EL (cell line): ENCODE measurements at places on chromosomes 1 and 21.
A peak's percentile ranks its signal among the peaks of the same experiment; 100 is the strongest.

GRCh38 chr1:110872366-110872744 lies 593 bp upstream of the CD53 start:
- DNase-seq, result no peak

DNA sequence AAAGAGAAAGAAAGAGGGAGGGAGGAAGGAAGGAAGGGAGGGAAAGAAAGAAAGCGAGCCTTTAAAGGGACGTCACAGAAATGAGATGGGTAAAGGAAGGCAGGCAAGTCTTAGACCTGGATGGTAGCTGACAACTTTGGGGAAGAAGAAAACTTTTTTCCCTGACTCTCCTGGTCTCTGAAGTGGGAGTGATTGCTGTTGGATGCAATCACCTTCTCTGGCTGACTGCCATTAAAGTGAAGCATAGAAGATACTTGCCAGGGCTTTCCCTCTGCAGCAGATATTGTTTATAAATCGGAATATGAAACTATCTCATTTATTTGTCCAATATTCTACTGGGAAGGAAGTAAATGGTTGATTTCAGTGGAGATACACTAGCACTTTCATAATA lies 27.0 kb downstream of the VCAM1 start:
- no peak for DNase-seq

DNA sequence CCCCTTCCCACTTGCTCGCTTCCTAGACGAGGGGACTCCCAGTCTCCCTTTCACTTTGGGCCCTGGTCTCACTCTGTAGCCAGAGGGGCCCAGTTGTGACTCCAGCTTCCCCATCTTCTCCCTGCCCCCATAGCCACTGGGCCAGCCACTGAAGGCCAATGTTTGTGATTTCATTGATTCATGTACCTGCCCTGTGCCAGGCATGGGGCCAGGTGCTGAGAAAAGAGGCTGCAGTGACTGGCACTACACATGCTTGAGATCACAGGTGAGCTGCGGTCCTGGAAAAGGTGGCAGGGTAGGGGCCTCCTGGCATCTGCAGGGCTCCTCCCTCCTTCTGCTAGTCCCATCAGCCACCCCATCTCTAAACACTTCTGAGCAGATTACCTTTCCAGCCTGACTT lies 345.3 kb upstream of the VAMP3 start:
- no peak for DNase-seq

DNA sequence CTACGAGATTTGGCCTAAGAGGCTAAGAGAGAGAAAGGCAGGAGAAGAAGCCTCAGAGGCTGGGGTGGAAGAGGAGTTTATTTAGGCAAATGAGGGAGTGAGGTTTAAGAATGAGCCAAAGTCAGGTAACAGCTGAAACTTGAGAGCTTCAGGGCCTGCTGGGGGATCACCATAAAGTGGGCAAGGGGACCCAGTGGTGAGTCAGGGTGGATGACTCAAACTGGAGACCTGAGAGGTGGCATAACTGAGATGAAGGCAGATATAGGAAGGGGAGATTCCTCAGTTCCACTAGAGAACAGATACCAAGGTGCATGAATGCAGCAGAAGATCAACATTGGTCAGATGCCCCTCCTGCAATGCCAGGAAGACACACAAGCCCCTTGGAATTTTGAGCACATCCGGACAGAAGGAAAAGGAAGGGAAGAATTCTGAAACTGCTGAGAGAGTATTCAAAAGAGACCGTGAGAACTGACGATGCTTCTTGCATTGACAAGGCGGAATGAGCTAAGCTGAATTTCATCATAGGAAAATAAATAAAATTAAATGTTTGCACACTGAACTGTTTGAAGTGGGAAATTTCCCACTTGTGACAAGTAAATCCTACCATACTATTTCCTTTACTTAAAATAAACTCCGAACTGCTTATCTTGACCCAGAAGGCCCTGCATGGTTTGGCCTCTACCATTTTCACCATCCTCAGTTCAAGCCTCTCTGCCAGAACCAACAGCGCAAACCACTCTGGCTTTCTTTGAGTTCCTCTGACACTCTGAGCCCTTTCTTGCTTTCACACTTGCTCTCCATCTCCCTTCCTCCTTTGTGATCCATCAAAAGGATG lies 94.1 kb downstream of the NMNAT2 start:
- peak; percentile 16 for DNase-seq

GRCh38 chr1:48596046-48596445 lies 124.0 kb upstream of the SPATA6 start:
- no peak for DNase-seq

GRCh38 chr1:175871647-175872046 lies 128.3 kb upstream of the TNR start:
- DNase-seq, result no peak

DNA sequence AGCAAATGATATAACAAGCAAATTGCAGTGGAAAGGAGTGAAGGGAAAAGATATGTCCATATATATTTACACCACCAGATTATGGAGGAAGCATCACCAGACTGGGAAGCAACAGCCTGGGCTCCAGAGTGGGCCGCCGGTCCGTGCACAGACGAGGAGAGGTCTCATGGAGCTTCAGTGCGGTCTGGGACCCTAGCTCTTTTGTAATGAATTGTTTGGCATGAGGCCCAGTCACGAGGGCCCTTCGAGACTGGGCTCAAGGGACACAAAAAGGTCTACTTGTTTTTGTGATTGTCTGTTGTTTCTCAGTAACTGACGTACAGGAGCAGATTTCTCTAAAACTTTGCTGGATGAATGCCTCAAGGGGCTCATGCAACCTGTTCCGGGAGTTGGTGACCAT lies 12.9 kb upstream of the STUM start:
- no peak for DNase-seq

DNA sequence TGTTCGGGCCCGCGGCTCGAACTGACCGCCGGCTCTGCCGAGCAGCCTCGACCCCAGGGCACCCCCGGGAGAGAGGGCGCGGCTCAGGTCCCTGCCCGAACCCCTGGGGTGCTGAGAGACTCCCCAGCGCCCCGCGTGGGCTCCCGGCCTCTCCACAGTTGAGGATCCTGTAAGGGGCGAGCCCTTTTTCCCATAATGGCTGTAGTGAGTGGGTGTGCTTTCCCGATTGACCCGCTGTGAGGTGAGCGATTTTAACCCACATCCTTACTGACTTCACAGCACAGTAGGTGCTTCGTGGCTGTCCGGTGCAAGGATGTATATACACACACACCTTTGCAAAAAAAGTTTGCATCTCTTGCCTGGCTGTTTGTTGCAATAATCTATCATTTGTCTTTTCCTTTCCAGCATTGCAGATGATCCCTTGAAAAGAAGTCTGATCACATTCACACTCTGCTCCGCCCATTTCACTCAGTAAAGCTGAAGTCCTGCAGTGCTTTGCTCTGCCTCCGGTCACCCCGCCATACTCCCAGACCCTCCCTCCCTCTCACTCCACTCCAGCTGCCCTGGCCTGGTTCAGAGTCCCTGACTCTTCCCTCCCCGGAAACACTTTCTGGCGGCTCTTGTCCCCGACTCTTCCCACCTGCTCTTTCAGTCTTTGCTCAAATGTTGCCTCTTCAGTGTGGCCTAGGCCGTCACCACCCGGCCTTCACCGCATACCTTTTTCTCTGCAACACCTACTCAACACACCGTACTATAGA lies 955 bp upstream of the UBE2G2 start:
- peak; percentile 33 for DNase-seq

DNA sequence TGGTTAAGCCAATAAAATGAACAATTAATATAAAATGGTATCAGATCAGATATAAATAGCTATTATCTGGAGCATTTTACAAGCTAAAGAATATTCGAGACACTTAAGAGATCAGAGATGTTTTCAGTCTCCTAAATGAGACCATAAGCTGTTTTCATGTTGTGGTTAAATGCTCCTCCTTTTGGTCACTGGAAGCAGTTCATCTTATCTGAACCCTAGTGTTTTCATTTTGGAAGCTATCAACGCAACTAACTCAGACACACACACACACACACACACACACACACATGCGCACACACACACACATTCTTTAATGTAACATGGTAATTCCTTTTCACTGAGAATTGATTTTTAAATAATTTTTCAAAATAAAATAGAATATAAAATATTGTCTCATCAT lies 10.0 kb upstream of the LRRC8C start:
- no peak for DNase-seq

DNA sequence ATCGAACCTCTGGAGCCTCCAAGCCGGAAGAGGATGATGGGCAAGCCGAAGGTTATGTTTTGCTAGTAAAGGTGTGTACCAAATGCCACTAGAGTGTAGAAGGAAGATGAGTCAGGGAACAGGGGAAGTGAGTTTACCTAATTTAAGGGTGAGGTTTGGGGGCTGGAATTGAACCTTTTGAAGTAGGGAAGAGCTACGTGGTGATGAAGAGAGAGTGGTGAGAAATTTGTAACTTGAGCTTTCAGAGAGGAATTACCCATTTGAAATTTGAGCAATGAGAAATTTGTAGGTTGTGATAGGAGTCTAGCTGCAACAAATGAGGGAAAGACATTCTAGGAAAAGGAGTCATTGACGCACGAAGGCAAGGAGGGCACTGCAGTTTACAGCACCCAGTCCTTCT lies 70.0 kb upstream of the TENT5C start:
- DNase-seq, result no peak

DNA sequence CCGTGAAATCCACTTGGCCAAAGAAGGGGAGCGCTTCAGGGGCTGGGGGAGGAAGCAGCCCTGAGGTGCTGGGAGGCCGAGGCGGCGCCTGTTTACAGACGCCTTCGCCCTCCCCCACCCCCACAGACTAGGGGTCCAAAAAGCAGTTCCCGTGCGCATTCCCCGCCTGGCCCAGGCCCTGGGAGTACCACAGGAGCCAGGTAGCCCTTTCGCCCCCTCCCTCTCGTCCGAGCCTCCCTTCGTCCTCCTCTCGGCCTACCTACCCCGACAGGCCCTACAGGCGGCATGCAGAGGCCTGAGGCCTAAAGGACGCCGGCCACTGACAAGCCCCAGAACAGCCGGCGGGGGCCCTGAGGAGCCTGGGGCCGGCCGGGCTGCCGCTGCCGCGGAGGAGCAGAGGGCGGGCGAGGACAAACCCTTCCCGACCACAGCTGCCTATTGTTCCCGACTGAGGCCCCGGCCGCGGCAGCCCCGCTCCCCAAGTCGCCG lies 522 bp downstream of the RC3H1 start:
- DNase-seq, result peak; percentile 55

DNA sequence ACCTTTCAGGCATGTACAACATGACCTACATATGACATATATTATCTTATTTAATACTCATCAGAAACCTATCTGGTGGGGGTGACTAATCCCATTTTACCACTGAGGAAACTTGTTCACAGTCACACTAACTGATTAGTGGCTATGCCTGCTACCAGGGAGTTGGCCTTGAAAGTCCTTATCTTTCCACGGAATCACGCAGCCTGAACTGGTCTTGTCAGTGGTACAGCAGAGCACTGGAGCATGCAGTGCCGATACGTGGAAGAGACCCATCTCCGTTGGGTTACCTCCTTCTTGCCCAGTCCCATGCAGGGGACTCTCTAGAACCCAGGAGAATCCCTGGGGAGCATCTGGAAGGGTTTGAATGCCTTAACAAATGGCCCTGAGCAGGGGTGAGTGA lies 8.2 kb downstream of the HSD3B1 start:
- no peak for DNase-seq

- DNase-seq, result no peak
These were observed 210.8 kb downstream of the NFIA start for GRCh38 chr1:61293197-61293596.

- no peak for DNase-seq
These were observed 103.4 kb downstream of the ETS2 start for GRCh38 chr21:38909109-38909508.

GRCh38 chr1:116794804-116795481 lies 40.7 kb downstream of the CD2 start:
- no peak for DNase-seq

DNA sequence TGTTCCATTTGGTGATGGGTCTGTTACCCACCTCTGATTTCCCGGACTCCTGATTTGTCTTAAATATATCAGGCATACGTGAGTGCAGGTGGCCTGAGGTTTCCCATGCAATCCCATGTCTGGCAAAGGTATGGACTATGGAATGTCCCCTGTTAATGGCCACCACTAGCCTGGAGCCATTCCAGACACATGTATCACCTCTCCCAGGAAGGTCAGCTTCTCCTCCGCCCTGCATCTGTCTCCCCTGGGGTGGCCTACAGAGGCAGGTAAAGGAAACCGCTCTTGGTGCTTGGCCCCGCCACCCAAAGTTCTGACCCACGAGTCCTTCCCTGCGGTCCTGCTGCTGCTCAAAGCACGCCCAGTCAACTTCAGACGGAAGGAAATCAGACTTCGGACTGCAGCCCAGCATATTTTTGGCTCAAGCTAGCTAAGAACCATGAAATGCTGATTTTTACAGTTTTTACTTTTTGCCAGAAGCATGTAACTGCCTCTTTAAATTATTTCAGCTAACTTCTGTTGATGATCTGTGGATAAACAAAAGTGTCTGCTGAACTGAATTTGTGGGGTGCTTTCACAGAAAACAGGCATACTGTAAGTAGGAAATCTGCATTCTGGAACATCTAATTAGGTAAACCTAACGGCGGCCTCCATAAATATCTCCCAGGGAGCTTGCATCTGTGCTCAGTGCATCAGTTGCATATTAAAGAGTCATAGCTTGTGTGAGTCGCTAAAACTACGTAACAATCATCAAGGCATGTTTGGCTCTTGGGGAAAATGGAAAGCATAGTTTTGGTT lies 105.9 kb downstream of the PCP4 start:
- no peak for DNase-seq

GRCh38 chr21:16750926-16751325 lies 761.9 kb upstream of the CXADR start:
- DNase-seq, result no peak

DNA sequence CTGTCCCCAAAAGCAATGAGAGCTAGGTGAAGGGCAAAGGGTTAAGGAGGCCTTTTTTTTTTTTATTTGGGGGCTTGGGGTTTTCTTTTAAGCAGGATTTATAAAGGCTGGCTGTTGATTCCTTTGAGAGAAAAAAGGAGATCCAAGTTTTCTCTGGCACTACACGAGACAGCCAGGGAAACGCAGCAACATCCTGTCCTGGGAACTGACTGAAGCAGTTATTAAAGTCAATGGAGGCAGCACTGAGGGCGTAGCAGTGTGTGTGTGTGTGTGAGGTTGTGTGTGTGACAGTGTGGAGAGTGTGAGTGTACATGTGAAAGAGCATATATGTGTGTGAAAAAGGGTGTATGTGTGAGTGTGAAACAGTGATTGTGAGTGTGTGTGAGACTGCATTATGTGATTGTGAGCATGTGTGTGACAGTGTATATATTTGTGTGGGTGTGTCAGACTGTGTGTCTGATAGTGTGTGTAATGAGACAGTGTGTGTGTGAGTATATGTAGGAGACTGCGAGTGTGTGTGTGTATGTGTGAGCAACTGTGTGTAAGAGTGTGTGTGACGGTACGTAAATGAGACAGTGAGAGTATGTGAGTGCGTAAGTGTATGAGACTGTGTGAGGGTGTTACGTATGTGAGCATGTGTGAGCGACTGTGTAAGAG lies 65.9 kb upstream of the TIAM1 start:
- no peak for DNase-seq

GRCh38 chr1:12654004-12654567 lies 10.2 kb downstream of the AADACL4 start:
- no peak for DNase-seq

DNA sequence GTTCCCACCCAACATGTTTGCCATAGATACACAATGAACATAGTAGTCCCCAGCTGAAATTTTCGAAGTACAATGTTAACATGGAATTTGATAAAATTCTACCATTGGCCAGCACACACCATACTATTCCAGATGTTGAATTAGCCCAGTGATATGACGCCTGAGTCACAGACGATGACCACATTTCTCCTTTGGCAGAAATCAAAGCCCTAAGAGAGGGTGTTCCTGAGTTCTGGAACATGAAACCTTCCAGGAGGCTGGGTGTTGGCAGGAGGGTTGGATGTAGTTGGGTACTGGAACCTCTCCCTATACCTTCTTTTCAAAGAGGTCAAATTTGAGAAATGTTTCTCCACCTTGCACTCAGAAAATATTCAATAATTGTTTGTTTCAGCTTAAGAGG lies 37.8 kb downstream of the LPAR3 start:
- DNase-seq, result peak; percentile 17
